Effector memory CD8-positive, alpha-beta T cell (primary cell): ENCODE measurements at places on chromosomes 12 and 14.
A peak's percentile ranks its signal among the peaks of the same experiment; 100 is the strongest.

GRCh38 chr14:102893452-102893851 lies 29.0 kb upstream of the AMN start:
- DNase-seq: no peak

GRCh38 chr12:117027251-117028086 lies 71.7 kb downstream of the TESC start:
- no peak for DNase-seq

GRCh38 chr12:117820216-117820907 lies 148.4 kb downstream of the KSR2 start:
- DNase-seq: no peak

DNA sequence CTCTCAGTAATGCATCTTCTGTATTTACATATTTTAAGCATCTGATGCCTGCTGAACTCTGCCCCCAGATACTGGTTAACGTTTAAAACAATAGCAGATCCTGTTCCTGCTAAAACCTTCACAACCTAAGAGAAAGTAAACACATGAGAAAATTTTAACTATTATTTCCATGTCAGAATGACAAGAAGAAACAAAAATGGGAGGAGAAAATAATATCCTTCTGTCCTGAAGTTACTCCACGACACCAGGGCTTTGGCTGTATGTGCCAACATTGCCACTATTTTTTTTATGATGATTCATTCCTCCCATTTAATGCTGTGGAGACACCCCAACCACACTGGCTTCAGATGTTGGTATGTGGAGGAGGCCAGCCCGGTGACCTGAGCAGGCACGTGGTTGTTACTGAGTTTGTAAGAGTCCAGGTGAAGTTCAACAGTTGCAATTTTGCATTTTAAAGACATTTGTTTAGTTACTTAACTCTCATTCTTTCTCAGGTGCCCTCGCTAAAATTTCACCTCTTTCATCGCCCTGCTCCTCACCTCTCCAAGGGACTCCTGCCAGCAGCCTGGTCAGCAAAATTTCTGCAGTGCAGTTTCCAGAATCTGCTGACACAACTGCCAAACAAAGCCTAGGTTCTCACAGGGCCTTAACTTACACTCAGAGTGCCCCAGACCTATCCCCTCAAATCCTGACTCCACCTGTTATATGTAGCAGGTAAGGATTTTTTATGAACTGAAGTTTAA lies 65.5 kb upstream of the SLCO1C1 start:
- DNase-seq: no peak

DNA sequence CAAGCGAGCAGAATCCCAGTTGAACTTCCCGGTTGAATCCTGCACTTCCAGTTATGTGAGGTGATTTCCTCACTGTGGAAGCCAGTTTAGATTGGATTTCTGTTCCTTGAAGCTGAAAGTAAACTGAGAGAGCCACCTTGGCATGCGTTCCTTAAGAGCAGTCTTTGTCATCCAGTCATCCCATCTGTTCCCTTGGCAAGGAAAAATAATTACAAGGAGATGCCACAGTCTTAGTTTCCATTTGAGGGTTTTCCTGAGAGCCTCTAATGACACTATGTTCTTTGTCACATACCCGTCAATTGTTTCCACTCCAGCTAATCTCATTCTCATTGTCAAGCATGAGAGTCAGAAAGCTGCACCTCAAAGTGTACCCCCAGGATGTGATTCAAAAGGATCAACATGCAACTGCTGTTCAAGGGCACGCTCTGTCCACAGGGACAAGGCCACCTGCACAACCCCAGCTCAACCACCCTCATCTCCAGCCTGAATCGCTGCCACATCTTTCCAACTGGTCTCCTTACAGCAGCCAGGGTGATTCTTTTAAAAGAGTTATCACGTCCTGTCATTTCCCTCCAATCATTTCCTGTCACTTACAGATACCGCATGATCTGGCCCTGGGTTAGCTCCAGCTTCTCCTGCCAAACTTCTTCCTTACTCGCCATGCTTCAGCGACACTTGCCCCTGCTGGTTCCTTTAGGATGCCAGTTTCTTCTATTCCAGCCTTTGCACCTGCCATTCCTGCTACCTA lies 18.0 kb upstream of the TCP11L2 start:
- no peak for DNase-seq

DNA sequence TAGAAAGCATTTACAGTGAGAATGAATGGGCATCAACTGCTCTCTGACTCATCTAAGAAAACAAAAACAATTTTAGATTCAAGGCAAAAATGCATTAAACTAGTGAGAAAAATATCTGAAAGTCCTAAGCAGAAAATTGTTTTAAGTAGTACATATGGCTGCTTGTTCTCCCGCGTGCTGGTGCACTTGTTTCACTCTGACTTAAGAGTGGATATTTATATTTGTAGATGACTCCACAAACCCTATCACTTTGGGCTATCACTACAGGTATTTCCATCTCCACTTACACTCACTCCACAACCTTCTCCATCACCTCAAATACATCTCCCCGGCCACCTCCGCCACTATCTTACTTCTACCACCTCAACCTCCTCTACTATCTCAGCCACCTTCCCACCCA lies 253.9 kb upstream of the EGLN3 start:
- DNase-seq: no peak

GRCh38 chr14:101201535-101202151 lies 298.1 kb upstream of the RTL1 start:
- DNase-seq: no peak

GRCh38 chr12:118781692-118782091 lies 199.6 kb upstream of the SRRM4 start:
- no peak for DNase-seq

GRCh38 chr14:103243764-103244737 lies 90.0 kb upstream of the EIF5 start:
- DNase-seq: no peak

DNA sequence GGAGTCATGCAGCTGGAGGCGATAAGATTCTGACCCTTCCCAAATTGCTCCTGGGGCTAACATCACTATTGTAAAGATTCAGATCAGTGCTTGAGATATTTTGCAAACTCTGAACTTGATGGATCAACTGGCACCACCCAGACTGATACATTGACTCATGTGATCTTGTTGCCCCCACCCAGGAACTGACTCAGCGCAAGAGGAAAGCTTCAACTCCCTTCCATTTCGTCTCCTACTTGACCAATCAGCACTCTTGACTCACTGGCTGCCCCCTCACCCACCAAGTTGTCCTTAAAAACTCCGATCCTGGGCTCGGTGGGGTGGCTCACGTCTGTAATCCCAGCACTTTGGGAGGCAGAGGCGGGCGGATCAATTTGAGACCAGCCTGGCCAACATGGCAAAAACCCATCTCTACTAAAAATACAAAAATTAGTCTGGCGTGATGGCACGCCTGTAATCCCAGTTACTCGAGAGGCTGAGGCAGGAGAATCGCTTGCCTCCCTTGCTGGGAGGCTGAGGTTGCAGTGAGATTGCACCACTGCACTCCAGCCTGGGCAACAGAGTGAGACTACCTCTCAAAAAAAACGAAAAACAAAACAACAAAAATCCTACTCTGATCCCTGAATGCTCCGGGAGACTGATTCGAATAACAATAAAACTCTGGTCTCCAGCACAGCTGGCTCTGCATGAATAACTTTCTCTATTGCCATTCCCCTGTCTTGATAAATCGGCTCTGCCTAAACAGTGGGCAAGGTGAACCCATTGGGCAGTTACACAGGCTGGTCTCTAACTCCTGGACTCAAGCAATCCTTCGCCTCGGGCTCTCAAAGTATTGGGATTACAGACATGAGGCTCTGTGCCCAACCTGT lies 9.8 kb upstream of the ARF6 start:
- DNase-seq: no peak

- DNase-seq: peak; percentile 33
These were observed at the start of gene NELL2 for GRCh38 chr12:44875954-44876543. Gene NELL2 (minus strand): TSS chr12:44876315. CDS start chr12:44875869, 446 bp downstream.

DNA sequence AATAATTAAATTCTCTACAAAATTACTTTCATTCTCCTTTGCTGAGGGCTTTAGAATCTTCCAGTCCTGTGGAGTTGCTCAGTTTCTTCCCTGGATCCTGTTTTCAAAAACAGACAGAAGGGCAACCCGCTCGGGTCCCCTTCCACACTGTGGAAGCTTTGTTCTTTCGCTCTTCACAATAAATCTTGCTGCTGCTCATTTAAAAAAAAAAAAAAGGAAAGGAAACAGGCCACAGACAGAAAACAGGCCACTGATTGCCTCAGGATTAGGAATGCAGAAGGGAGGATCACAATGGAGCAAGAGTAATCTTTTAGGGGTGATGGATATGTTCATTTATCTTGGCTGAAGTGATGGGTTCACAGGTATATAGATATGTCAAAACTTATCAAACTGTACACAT lies 29.5 kb upstream of the HIGD1C start:
- no peak for DNase-seq

DNA sequence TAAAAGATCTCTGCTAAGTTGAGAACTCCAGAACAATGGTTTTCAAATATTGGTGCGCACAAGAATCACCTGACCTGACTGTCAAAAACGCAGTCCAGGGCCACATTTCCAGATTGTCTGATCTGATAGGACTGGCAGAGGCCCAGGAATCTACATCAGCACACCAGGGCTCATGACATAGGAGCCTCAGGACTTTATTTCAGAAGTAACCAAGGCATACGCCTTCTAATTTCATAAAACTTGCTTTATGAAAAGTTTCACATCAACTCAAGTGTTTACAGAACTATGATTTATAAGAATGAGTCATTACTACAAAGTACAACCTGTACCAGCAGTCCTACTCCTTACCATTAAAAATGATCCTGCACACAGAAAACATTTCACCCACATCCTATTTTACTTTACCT lies 47.7 kb upstream of the PTPRO start:
- DNase-seq: no peak

DNA sequence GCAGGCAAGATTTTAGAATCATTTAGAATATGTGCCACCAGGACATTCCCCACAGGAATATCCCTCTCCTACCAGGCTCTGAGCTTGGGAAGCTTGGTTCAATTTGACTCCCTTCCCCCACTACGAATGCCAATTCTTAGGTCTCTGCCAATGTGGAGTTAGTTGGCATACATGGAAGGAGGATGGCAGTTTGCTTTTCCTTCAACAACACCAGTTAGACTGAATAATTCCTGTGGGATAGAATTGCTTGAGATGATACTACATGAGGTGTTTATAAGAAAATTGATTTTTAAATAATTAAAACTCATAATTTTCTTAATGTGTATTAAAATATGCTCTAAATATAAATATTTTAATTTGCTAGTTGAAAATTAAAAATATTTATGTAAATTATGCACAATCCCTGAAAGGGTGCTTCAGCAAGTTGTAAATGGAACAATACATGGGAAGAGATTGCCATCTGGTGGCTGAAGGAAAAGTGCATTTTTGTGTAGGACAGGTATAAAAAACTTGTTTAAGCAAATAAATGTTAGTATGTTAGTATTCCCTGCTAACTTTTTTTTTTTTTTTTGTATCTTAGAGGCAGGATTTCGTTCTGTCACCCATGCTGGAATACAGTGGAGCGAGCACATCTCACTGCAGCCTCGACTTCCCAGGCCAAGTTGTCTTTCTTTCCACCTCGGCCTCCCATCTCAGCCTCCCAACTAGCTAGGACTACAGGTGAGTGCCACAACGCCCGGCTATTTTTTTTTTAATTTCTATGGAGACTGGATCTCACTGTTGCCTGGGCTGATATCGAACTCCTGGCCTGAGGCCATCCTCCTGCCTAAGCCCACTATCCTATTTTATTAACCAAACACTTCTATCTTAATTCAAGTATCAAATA lies 25.8 kb upstream of the STRAP start:
- DNase-seq: peak; percentile 50

DNA sequence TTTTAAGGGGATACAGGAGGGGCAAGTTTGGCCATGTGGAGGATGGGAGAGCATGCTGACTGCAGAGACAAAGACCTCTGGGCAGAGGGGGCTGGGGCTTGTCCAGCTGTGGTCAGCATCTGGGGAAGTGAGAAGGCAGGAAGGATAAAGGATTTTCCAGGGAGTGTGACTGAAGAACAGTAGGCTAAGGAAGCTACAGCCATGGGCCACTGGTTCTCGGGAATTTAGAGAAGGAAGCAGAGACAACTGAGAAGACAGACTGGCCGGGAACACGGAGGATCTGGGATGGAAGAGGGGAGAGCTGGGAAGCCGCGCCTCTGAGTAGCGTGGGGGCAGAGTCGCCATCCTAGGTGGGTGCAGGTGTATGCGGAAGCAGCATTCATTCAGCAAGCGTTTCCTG lies 7.0 kb upstream of the PGAM5 start:
- DNase-seq: no peak

DNA sequence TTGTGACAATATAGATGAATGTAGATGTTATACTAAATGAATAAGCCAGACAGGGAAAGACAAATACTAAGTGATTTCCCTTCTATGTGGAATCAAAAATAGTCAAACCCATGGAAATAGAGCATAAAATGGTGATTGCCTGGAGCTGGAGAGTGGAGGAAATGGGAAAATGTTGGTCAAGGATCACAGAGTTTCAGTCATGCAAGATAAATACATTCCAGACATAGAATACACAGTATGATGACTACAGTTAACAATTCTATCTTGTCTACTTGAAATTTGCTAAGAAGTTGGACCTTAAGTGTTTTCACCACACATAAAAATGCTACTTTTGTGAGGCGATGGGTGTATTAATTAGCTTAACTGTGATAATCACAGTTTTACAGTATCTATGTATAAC lies 1182.7 kb downstream of the AACS start:
- no peak for DNase-seq

DNA sequence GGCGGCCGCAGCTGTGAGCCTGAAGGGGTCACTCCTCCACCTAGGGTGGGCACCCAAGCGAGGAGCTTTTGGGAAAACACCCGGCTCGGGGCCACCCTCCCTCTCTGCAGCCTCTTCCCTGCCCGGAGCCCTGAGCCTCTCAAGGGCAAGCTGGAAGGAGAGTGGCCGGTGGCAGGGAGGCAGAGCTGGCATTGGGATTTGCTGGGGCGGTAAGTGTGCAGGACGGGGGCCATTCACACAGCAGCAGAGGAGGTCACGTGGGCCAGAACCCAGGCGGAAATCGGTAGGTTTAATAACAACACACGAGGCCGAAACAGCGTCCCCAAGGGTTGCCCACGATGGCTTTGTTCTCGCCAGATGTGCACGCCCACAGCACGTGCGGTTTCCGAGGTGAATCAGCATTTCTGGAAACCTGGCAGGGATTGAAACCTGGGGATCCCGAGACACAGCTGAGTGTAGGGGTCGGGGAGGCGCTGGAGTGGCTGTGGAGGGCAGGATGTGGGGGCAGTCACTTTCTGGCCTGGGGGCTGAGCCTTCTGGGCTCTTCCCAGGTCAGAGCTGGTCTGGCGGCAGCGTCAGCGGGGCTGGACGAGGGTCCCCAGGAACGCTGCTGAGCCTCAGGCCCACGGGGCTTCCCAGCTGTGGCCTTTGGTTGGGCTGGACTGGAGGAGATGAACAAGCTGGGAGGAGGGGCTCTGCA lies 23.5 kb downstream of the NOC4L start:
- no peak for DNase-seq

DNA sequence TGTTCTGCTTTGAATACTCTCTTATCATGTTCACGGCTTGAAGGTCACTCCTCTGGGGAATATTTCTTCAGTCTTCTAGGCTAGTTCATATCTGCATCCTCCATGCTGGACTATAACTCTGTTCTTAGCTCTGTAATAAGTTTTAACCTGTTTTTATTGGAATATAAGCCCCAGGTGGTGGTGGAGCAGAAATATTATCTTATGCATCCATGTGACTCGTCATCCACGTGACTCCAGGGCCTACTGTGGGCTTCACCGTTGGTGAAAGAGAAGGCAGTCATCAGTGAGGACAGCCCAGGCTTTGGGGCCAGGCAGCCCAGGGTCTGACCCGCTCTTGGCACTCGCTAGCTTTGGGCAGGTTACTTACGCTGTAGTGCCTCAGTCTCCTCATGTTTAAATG lies 87.1 kb downstream of the ETNK1 start:
- DNase-seq: no peak
